ENCODE measurements at places on chromosomes 3 and 15.

DNA sequence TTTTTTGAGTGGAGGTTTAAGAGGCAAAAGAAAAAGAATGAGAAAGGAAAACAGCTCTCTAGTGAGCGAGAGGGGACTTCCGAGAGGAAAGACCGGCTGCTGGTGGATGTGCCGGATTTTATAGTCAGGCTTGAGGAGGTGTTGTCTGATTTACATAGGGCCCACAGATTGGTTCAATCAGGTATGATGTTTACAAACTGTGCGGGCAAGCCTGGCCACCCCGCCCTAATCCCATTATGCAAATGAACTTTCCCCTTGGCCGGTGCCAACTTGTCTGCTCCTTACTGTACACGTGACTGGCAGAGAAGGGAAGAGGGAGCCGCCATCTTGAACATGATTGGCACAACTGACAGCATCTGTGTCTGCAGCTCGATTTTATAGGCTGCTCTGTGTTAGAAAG is 44.7 kb downstream of the FAM43A start:
- no peak for DNase-seq

GRCh38 chr3:10772271-10773161 is 43.5 kb upstream of the SLC6A11 start:
- DNase-seq = peak; percentile 35

DNA sequence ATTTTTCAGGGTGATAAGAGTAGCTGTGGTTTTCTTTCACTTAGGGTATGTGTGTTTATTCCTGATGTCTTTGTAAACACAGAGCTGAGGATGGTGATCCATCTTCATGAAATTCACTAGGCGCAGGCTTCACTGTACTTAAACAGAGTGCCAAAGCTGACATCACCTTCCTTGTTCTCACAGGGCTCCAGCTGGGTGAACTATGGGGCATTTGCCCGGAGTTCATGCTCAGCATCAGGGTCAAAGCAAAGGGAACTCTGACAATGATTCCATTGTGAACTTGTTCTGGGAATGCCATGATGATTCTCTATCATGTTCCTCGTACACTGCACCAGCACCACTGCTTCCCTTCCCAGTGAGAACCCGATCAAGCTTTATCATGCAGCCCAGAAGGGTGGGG is 184.8 kb upstream of the P2RY1 start:
- DNase-seq = no peak

- no peak for DNase-seq
Observed at GRCh38 chr3:80806673-80807072, 954.8 kb downstream of the GBE1 start.

GRCh38 chr3:177811112-177811511 is 613.8 kb upstream of the TBL1XR1 start:
- peak; percentile 72 for DNase-seq

DNA sequence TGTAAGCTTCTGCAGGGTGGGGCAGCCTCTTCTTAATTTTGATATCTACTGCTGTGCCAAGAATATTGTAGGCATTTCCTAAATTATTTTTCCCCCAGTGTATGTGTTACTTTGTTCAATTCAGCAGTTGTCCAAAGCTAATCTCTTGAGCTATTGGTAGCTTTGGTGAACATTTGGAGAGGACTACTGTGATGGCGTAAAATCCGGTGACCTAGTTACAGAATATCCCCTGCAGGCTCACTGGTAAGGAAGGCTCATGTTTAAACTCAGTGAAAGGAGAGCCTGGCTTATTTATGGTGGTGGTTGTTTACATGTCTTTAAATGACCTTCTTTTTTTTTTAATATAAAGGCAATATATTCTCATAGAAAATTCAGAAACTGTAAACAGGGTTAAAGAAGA is 105.6 kb downstream of the LPP start:
- DNase-seq = no peak

DNA sequence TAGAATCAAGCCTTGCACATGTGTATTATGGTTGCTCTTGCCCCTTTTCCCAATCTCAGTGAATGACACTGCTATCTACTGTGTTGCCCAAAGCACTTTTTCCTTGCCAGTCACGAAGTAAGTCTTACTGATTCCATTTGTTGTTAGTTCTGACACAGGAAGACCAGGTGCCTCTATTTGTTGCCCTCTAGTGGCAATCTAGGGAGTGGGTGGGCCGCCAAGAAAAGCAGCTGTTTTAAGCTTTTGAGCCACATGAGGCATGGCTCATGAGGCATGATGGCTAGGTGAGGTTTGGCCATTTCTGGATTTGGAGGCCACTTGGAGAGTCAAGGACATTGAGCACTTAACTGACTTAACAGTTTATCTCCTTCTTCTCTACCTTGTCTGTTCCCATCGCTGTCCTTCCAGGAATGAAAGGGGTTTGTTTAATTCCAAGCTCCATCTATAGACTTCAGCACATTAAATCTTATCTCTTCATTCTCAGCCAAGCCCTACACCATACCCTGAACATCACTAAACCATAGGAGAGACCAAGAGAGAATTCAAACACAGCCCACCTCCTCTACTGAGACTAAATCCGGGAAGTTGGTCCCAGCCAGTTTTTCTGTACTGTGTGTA is 103.1 kb downstream of the HCN4 start:
- DNase-seq = peak; percentile 41

DNA sequence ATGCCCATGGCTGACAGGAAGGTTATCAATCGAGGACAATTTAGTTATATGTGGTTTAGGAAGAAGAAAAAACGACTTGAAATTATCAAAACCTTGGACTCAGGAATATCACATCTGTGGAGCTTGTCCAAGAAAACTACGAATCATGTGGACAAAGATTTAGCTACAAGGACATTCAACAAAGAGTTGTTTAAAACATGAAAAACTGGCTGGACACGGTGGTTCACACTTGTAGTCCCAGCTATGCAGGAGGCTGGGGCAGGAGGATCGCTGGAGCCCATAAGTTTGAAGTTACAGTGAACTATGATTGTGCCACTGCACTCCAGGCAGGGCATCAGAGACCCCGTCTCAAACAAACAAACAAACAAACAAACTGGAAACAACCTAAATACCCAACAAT is 142.4 kb downstream of the MAGI1 start:
- DNase-seq = no peak

- DNase-seq = no peak
Observed at GRCh38 chr3:141371882-141372281, 3.6 kb downstream of the ZBTB38 start.

DNA sequence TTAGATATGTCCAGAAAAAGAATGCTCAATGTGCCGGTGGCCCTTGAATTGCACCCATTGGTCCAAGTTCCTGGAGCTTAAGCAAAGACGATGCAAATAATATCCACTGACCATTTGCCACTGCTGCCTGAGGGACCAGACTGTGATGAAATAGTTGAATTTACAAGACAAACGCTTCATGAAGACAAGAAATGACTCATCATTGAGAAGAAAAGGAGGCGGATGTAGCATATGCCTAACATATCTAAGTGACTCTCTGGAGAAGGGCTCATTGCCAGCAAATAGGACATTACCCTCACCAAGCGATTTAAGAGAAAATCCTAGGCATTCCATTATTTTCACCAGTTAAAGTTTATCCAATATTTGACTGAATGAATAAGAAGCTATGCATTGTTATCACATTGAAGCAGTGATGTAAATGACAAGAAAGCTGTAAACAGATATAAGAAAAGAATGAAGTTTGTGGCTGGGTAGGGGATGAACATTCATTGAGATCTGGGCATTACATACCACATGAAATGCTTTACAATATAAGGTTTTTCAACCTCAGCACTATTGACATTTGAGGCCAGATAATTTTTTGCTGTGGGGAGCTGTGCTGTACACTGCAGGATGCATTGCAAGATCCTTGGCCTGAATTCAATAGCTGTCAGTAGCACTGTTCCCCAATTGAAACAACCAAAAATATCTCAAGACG is 48.9 kb upstream of the CPNE4 start:
- DNase-seq = no peak

DNA sequence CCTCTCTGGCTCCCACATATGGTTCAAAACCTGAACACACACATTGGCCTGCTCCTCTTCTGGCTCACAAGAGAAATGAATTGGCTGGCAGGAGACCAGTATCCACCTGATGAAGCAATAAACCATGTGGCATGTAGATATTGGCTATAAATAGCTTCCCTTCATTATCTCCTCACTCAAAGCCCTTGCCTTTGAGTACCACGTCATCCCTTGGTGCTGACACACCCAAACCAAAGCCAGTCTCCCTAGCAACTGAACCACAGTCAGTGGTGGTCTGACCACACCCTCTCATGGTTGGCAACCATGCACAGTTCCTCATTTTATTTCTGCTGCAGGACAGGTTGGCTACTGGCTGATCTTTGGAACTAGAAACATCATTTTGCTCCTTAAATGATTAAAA is 98.8 kb downstream of the ZNF621 start:
- peak; percentile 82 for DNase-seq

DNA sequence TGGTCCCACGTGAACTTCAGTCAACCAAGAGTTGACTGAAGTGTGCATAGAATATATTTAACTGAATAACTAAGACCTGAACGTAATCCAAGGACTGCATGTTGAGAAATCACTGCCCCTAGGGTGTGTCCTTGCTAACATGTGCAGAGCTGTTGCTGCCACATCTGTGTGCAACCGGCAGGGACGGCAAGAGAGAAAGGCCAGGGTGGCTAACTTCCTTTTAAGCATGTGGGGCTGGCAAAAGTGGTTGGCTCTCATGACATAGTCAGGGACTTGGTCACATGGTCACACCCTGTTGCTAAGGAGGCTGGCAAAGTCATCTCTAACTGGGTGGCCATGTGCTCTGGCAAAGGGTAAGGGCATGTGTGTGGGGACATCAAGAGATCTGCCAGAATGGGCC is 52.4 kb downstream of the GASK1A start:
- no peak for DNase-seq

- DNase-seq = no peak
Observed at GRCh38 chr15:64542091-64542490, 81.7 kb downstream of the ZNF609 start.

- DNase-seq = no peak
Observed at GRCh38 chr3:51353131-51353530, 32.0 kb upstream of the MANF start.

DNA sequence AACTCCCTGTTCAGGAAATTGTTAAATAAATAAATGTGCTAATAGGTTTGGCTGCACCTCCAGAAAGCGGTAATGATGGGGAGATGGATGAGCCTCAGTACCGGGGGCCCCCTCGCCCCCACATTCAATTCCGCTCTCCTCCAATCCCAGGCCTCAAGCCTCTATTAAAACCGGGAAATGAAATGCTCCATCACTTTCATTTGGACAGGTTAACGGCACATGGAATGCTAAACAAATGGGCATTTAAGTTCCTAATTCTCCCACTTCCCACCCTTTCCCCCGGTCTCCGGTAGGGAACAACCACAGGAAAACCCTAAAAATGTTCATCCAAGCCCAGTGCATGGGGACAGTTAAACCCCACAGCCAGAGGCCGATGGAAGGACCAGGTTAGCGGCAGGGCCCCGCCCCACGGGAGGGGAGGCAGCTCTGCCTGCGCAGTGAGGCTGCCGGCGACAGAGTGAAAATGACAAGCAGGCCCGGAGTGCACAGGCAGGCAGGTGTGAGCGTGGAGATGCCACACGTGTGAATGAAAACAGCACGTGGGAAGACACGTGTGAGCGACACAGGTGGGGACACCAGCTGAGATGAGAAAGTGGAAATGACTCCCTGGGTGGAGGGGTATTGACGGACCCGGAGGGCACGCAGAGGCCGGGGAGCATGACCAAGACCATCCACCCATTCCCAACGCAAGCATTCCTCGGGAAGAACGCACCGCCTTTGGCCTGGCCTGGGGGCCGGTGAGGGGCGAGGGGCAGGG is 28.1 kb downstream of the RNU5B-1 start:
- DNase-seq = no peak

DNA sequence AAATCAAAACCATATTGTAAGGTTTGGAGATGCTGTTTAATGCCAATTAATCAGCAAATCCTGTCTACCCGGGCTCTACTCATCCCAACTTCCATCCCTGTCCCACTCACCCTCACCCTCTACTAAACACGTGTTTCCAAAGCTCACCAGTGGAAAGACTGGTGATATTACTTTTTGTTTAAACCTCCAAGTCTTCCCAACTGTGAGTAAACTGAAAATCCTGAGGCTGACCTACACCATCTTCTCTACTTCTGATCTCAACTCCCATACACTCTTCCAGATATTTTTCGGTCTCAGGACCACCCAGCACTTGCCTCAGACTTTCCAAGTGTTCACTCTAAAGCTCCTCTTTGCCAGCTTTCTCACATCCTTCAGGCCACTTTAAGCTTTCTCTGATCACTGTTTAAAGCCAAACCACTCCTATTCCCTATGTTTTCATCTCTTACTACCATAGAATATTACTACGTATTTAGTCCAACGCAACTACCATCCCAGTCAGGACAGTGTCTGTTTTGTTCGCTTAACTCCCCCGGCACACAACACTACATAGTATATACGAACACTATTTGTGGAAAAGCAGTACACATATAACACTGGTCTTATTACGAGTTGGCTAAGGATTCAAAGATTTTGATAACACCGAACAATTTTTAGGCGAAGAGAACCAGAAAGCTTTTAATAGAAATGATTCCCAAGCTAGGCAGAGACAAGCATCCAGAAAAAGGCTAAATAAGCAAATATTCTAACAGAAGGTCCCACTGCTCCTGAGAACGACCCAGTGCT is 684 bp downstream of the RPL4 start:
- DNase-seq = peak; percentile 20

DNA sequence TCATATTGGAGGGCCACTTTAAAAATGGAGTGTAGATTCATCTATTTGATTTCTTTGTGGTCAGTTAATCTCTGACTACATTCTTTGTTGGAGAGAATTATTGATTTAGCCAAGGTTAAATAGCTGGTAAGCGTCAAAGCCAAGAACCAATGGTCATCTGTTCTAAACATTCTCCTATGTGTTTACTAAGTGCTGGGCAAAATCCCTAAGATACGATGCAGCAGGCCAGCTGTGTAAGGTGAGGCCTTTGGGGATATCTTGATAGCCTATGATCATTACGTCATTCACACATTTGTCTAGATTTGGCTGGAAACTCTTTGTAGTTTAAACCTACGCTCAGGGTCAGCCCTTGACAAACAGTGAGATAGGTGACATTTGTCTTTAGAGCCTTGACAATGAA is 236.2 kb downstream of the NR1D2 start:
- DNase-seq = no peak

GRCh38 chr3:134300520-134300919 is 49.9 kb upstream of the RYK start:
- DNase-seq = no peak

- no peak for DNase-seq
Observed at GRCh38 chr3:104578558-104578957, 788.2 kb upstream of the ALCAM start.

GRCh38 chr15:32941823-32942222 is 224.0 kb downstream of the GREM1 start:
- DNase-seq = no peak

DNA sequence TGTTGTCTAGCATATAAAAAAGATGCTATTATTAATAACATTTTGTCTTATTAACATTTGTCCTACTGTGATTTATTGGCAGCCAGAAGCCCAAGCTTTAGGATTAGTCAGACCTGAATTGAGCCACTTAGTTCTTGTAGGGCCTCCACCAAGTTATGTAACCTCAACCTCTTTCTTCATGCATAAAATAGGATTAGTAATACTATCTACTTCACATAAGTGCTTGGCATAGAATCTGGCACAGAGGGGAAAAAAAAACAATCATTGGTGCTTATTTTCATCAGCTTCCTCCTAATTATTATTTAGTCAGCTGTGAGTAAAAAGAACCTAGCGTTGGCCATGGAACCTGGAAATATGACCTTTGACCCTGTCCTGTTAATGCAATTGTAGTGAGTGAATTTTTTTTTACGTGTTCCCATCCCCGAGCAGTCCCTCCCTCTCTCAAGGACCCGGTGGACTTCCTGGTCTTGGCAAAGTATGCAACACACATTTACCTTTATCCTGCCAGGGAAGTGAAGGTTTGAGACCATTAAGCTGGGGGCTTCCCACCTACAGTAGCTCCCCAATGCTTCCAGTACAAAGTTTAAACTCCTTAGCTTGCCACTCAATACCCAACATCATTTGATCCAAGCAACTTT is 136.8 kb downstream of the FHIT start:
- no peak for DNase-seq

Data from Kasumi-1 (cell line).